ENCODE measurements at places on chromosomes 13 and 19.
A peak's percentile ranks its signal among the peaks of the same experiment; 100 is the strongest.

DNA sequence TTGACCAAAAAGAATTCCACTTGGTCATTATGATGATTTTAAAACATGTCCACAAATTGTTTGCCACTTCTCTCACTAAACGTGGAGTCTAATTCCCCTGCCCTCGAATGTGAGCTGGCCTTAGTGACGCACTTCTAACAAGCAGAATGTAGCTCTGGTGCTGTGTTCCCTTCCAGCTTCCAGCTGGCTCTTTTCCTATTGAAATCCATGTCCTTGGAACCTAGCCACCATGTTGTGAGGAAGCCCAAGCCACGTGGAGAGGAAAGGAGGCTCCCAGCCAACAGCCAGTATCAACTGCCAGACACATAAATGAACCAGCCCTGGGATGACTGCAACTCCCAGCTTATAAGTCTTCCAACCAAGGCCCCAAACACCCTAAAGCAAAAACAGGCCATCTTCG lies 23.6 kb upstream of the CEBPA start:
- DNase-seq, result no peak

DNA sequence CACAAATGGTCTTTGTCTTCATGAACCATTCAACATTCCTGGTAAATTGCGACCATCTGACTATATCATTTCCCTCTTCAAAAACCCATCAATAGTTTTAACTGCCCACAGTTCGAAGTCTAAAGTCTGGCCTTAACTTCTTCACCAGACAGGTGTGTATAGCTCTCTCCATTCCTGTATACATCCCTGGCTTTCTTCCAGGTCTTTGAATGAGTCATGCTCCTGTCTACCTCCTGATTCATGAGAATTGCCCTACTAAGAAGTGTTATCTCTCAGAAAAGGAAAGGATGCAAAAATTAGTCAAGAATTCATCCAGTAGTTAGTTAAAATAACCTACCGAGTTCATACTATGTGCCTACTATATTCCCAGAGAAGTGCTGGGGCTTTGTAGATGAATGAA lies 225.0 kb downstream of the TBC1D4 start:
- no peak for DNase-seq

DNA sequence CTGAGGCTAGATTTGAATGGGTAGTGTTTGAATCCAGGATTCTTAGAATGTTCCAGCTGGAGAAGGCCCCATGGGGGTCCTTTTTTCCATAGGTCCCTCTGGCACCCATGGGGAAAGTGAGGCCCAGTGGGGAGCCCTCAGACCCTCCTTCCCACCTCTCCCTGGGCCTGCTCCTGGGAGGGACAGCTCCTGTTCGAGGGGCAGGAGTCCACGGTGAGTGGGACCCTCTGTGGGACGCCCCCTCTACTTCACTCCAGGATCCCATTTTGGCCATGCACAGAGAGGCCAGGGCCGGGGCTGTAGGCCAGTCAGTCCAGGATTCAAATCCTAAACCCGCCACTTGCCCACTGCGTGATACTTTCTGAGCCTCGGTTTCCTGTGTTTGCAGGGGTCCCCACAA lies 7.6 kb downstream of the MEF2B start:
- no peak for DNase-seq

- no peak for DNase-seq
Observed at GRCh38 chr19:2763687-2764086, 19.4 kb downstream of the SGTA start.

- DNase-seq, result no peak
Observed at GRCh38 chr13:33526718-33527117, 241.2 kb upstream of the STARD13 start.

GRCh38 chr13:98910501-98910951 lies 67.3 kb downstream of the DOCK9 start:
- no peak for DNase-seq

GRCh38 chr13:40777809-40778175 lies 6.8 kb upstream of the MRPS31 start:
- no peak for DNase-seq

GRCh38 chr19:41551212-41551610 lies 24.8 kb upstream of the CEACAM21 start:
- DNase-seq, result no peak

GRCh38 chr13:46181840-46182490 lies at the start of gene LCP1:
Gene LCP1 (minus strand): TSS chr13:46182177. CDS start chr13:46159662, 22,515 bp downstream.
- no peak for DNase-seq

GRCh38 chr19:33441277-33441699 lies 67.8 kb downstream of the CEBPG start:
- no peak for DNase-seq

DNA sequence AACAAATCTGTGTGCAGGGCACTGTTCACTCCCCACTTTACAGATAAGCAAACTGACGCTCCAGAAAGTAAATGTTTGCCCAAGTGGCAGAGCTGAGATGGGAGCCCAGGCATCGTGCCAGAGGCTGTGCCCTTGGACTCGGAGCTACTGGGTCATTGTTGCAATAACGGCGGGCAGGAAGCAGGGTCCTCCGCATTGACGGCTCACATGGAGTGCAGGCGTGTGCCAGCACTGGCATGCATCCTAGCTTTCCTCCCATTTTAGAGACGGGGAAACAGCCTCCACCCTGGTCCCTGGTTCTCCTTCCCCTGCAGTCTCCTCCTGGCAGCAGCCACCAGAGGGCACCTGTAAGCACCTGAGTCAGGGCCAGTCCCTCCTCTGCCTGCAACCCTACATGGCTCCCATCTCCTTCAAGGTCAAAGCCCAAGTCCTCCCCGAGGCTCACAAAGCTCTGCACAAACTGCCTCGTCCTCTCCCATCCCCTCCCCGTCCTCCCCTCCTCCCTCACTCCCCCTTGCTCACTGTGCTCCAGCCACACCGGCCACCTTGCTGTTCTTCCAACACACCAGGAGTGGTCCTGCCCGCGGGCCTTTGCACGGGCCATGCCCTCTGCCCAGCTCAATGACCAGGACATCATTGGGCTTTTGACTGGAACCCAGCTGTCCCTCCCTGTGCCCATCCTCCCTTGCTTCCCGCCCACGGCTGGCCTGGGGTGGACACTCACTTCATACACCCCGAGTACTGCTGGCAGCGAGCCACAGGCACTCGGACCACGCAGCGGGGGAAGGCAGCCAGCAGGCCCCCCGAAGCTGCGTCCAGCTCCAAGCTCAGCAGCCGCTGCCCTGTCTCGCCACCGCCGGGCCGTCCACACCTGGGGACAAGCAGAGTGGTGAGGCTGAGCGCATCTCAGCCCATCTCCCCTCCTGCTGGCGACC lies 7.7 kb upstream of the LRG1 start:
- no peak for DNase-seq

DNA sequence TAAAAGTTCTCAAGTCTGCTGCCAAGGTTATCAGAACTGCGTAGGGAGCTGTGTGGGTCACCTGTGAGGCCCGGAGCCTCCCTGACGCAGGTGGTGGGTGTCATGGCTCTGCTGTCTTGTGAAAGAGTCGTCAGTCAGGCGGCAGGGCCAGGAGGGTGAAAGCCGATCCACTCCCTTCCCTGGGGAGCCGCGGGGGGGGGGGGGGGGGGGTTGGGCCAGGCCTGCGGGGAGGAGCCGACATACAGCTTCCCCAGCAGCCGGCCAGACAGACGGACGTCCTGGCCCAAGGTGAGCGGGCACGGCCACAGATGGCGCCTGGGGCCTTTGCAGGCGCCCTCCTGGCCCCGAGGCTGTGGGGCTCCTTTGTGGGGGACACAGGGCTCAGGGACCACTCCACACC lies 12.4 kb downstream of the SBNO2 start:
- DNase-seq, result no peak

DNA sequence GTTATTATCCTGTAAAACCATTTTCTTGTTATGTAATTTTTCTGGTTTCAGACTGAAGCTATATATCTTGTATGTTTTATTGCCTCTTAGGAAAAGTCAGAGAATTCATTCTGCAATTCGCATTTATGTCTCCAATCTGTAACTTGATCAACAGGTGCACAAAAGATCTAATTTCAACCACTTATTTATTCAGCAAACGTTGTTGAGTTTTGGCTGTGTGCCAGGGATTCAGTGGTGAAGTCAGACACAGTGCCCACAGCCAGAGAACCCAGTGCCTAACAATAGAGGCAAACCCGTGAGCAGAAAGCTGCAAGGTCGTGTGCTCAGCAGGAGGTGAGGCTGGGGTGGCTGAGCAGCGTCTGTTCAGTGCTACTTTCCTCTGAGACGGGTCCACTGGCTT lies 119.5 kb upstream of the MCF2L start:
- peak; percentile 100 for DNase-seq

GRCh38 chr13:26551255-26551860 lies 6.1 kb upstream of the WASF3 start:
- no peak for DNase-seq

DNA sequence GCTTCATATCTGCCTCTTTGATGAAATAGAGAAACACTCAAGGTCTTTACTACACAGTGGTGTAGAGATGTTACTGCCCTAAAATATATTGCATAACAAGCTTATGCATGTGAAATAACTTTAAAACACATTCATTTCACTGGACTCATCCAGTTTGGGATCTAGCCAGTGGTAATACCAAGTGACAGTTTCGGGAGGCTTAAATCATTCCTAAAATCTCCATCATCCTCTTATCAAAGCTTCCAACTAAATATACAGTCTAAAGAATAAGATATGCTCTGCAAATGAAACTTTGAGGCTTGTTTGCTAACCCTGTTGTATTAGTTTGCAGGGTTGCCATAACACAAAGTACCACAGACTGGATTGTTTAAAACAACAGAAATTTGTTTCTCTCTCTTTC lies 52.8 kb downstream of the THSD1 start:
- no peak for DNase-seq

- no peak for DNase-seq
Observed at GRCh38 chr19:48302600-48302959, 22.8 kb upstream of the EMP3 start.

DNA sequence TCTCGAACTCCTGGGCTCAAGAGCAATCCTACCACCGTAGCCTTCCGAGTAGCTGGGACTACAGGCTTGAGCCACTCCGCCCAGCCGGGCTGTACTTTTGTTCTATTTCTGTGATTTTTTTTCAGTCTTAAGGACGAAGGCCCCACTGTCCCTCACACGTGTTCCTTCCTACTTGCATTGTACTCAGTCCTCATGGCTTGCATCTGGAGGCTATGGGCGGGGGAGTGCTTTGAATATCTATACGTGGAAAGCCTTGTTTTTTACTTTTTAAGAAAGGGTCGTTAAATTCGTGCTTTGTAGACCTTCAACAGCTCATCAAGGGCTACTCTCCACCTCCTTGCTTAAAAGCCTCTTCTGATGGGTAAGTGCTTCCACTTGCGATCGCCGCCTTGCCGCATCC lies 36.8 kb downstream of the NLRP12 start:
- DNase-seq, result no peak

DNA sequence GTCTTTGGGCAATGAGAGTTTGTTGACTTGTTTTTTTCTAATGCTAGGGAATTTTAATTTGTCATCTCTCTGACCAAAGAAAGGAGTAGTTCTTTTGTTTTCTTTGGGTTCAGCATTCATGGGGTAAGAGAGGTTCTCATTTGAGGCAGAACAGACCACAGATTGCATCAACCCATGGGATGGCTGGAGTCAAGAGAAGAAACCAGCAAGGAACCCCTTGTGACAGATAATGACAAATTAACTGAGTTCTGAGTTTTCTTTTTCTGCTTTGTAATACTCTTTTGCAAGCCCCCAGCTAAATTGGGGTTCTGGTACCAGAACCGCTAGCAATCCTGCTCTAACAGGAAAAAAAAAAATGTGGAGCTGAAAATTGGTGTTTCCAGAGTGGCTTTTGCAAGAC lies 864.1 kb downstream of the DIAPH3 start:
- DNase-seq, result no peak

DNA sequence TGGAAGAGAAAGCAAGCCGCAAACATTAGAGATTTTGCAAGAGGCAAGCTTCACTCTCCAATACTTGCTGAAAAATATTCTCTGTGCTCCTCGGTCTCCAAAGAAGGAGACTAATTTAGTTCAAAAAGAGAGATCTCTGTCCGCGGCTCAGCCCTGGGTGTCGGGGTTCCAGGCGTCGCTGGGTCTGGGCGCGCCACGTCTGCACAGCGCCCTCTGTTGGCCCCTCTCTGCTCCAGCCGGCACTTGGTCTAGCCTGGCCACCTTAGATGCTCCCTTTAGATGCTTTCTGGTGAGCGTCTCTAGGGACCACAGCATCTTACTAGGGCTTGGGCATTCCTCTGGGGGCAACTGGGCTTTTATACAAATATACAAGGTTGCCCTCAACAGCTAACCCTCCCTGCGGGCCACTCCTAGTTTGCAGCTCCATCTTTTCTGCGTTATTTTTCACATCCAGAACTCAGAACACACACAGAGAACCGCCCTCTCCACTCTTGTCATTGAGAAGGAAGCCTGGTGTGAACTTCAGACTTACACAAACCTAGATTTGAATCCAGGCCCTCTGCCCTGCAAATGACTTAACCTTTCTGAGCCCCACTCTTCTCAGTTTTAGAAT lies 78.3 kb downstream of the CYSLTR2 start:
- DNase-seq, result no peak

DNA sequence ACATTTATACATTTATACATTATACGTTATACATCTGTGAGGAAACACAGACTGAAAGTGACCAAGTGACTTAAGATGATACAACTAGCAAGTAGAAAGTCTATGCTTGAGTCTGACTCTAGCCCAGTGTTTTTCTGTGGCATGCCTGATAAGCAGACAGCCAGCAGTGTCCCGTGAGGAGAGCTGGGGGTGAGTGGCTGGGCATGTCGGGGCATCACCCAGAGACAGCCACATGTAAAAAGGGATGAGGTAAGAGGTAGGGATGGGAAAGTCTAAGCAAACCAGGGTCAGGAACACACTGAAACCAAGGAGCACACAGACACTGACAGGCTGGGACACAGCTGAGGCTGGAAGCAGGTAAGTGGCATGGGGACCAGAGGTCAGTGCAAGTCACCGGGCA lies 333.2 kb downstream of the FOXO1 start:
- DNase-seq, result no peak

DNA sequence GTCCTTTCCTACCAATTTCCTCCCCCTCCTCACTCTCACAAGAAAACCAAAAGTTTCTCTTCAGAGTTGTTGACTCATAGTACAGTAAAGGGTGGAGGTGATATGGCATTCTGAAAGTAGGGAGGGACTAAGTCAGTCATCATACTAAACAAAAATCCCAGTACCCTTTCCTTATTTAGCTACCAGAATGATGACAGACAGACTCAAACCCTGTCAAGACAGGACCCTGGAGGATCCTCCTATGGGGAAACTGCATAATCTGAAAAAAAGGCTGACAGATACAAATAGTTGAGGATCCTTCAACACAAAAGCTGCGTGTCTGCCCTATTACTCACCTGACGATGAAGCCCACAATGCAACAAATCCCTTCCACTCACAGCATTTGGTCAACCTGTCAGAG lies 55.5 kb downstream of the CYSLTR2 start:
- DNase-seq, result no peak

GRCh38 chr19:13824703-13825102 lies 29.5 kb downstream of the ZSWIM4 start:
- no peak for DNase-seq

- no peak for DNase-seq
Observed at GRCh38 chr13:42926555-42926954, 65.5 kb downstream of the EPSTI1 start.

GRCh38 chr19:1389033-1389940 lies 5.6 kb downstream of the NDUFS7 start:
- no peak for DNase-seq

- DNase-seq, result no peak
Observed at GRCh38 chr13:52738719-52739467, 727 bp downstream of the CNMD start.

- DNase-seq, result peak; percentile 38
Observed at GRCh38 chr19:13077240-13077639, 25.4 kb downstream of the LYL1 start.

GRCh38 chr13:40377783-40378182 lies 288.7 kb downstream of the FOXO1 start:
- DNase-seq, result no peak

- DNase-seq, result no peak
Observed at GRCh38 chr13:33272531-33273124, 12.9 kb downstream of the STARD13 start.

GRCh38 chr13:40186041-40186440 lies 480.4 kb downstream of the FOXO1 start:
- DNase-seq, result no peak
